ENCODE measurements at places on chromosomes 2 and 18.

- no peak for DNase-seq
Measured at GRCh38 chr2:7089284-7089683, 172.1 kb downstream of the RNF144A start.

- DNase-seq = no peak
Measured at GRCh38 chr18:58584200-58585127, 44.4 kb downstream of the ALPK2 start.

DNA sequence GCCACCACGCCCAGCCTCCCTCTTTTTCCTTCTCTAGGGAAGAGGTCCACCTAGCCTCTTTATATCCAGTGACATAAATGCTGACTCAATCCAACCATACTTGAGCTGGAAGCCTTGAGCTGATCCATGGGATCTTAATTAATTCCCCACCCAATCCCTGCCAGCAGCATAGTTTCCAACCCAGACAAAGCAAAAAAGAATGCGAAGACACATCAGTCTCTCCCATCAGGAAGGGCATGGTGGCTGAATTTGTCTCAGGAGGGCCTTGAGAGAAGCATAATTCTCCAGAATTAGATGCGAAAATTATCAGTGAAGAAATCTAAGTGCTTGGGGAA, 22.5 kb downstream of the CASP10 start:
- no peak for DNase-seq

DNA sequence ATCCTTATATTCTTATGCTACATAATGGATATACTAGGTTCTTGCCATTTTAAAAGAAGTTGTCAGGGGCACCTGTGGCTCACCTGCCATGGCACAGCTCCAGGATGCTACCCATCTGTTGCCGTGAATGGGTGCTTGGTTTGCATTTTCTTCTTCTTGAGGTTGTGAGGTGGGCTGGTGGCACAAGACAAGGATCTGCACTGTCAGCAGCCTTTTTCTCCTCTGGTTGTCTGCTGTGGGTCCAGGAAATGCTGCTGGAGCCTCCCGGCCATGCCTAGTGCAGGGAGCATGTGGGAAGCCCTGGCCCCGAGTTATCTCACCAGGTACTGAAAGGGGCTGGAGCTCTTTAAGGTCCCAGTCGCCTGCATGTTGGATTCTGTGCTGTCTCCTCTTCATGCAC, 2.6 kb downstream of the IL1R1 start:
- DNase-seq = no peak

GRCh38 chr2:41940060-41940744, 107.6 kb upstream of the PKDCC start:
- no peak for DNase-seq

GRCh38 chr18:48658721-48659120, 119.9 kb downstream of the CTIF start:
- no peak for DNase-seq
